SHP77 treated with DMSO at 0.1 percent for 48 hours (cell line): ENCODE measurements at places on chromosomes 16 and 17.

DNA sequence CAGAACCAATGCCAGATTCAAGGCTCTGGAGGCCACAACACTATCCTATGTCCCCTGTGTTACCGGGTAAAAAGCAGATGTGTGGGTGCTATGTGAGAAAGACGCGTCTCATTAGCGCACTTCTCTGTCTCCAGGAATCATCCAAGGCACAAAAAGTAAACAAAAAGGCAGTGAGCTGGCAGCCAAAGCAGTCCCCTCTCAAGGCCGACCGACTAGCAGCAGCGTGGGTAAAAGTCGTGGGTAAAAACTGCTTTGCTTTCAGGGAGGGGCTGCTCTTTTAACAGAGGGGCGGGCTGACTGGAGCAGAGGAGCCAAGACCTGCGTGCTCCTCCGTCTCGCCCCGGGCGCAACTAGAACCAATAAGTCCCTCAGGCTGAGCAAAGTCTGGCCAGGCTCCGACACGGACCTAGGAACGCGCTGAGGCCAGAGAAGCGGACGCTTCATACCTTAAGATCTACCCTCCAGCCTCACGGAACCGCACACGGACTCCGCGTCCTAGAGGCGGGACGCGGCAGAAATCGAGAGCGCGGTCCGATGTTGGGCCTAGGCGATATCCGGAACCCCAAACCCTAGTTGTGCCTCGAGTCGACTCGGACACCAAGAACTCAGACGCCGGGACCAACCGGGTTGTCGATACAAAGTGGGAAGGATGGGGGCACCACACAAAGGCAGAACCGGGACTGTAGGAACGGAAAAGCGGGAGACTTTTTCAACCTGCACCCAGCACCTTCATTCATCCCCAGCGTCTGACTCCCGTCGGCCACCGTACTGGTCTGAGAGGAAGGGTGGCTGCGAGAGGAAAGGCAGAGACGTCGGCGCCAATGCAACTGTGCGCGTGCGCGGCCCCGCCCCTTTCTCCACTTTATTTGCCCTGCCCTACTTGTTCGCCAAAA, at the start of gene INTS2:
Gene INTS2, minus strand, starts transcription at position 775 of the 893 bp plus-strand sequence. CDS start 1,338 bp downstream, outside the sequence.
- peak; percentile 66 for DNase-seq

- no peak for DNase-seq
These were observed 525.2 kb upstream of the PSMD7 start for GRCh38 chr16:73771196-73772064.

- DNase-seq: no peak
These were observed 17.4 kb downstream of the CSF3 start for GRCh38 chr17:40032322-40033320.

DNA sequence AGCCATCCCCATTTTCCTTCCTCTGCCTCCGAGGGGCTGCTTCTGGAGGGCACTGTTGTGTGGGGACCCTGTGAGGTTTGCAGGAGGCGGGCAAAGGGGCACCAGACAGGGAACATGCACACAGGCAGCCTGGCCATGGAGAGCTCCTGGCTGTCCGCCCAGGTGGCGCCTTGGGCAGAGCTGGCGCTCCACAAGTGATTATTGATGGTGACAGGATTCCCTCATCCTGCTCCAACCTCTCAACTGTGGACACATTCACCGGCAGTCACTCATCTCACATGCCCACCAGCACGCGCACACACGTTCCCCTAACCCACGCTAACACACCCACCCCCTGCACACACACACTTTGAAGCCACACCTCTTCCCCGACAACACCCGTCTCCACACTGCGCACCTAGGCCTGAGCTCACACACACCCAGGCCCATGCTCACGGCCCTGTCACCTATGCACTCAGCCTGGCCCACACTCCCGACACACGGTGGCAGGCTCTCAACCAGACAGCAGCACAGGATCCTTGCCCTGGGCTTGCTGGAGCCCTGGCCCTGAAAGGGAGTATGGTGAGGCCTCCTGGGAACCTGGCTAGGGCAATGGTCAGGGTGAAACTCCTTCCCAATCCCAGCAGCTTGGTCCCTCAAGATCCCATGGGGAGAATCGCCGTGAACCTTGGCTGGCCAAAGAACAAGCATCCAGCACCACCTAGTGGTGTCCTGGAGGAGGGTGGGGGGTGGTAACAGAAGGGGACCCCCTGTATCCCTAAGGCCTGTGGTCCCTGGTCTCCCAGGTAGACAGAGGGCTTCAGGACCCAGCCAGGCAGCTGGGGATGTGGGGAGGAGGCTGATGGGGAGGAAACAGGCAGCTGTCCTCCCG, 3.6 kb downstream of the PNMT start:
- no peak for DNase-seq

DNA sequence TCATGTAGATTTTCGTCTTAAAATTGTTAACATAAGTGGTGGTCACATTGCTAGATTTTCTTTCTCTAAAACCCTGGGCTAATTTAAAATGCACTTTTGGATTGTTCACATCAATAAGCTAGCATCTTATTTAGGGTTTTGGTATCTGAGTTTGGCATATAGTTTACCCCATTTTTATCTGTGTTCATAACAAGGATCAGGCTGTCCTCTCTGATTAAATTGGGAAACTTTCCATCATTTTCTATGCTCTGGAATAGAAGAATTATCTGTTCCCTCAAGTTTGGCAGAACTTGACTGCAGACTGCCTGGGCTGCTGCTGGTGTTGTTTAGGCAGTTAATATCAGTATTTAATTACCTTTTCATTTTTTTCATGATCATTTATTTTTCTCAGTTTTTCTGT, 1.8 kb downstream of the SPECC1 start:
- peak; percentile 25 for DNase-seq

- no peak for DNase-seq
These were observed 943 bp upstream of the PIP4K2B start for GRCh38 chr17:38800237-38800760.

DNA sequence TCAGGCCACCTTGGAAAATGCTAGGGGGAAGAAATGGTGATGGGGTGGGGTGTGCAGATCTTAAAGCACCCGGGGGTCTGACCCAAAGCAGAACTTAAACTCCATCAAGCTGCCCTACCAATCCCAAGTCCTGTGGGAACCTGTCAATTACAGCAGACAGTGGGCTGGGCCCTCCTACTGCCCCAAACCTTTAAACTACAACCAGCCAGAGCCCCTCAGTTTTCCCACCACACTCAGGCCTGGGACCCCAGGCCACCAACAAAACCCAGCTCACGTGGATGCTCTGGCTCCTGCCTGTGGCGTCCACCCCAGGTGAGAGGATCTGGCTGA, 2.7 kb downstream of the MYO18A start:
- DNase-seq: no peak

DNA sequence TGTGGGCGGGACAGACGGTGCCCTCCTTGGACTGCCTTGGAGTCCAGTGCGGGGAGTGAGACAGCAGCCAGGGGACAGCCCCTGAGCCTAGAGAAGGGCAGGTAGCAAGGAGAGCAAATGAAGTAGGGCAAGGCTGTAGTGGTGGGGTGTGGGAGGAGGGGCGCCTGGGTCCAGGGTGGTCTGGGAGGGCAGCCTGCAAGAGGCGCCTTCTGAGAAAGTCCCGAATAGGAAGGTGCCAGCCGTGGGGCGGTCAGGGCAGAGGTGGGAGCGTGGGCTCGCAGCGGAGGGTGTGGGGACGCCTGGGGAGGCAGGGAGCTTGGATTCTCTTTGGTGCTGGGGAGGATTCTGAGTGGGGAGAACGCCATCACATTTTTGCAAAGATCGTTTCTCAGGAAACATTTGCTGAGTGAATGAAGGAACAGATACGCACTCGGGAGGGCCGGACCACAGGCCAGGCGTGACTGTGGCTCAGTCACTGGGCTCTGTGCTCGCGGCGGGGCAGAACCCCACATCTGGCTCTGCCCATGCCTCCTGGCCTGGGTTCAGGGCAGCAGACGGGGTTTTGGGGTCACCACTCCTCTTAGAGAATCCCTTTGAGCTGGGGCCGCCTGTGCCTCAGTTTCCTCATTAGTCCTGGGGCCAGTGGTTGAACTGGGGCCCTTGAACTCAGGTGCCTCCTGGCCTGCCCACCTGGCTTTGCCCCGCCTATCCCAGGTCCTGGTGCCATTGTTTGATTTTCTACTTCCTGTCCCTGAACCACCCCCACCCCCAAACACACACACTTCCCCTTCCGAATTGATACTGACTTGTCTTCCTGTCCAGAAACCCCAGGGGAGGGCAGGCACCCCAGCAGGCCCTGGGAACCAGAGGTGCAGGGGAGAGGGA, 4.2 kb downstream of the SNN start:
- DNase-seq: no peak
